ENCODE measurements at places on chromosomes 2 and 18.

DNA sequence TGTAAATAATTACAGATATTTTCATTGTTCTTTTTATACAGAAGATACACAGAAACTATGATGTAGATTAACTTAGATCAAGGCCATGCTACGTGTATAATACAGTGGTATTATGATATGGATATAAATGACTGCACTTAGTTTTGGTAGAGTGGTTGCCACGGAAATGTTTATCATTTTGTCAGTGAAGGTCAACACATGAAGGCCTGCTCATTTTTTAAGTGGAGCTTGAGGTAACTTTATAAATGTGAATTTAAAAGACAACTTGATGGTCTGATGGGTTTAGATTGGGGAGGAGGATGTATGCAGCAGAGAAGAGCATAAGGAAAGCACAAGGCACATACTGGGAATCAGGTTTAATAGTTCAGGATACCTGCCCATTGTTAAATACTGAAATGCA lies 14.4 kb upstream of the BBS5 start:
- no peak for DNase-seq

DNA sequence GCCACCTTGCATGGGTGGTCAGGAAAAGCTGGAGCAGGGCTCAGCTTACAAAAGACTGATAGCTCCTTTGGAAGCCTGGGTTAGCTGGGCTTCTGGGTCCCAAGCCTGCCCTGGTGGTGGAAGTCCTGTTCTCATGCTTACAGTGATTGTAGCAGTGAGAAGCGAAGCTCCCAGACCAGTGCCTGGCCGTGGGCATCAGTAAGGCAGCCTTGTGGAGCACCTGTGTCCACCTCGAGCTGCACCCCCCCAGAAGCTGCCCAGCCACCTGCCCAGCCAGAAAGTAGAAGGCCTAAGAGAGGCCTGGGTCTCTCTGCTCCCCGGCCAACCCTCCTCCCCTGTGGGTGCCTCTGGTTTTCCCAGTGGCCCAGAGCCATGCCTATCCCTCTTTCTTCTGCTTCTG lies 10.5 kb downstream of the GLI2 start:
- no peak for DNase-seq

- no peak for DNase-seq
Measured at GRCh38 chr2:46564811-46565241, 85.5 kb downstream of the TMEM247 start.

- DNase-seq, result no peak
Measured at GRCh38 chr2:70181363-70181956, 9.4 kb downstream of the C2orf42 start.

DNA sequence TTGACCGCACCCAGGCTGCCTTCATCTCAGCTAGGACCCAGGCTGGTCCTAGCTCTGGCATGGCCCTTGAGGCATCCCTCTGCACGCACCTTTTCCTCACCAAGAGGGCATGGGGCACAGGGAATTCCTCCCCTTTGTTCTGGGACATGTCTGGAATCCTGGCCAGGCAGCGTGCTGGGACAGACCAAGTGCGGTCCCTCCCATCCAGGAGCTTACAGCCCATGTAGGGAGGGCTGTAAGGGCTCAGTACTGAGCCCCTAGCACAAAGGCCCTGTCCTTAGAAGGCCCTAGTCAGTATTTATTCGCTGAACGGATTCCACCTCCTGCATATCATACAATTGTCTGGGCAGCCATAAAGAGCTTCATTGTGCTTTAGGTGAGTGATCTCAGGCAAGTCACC lies 3.0 kb downstream of the TMEM37 start:
- no peak for DNase-seq

GRCh38 chr2:106026271-106027190 lies 167.6 kb downstream of the UXS1 start:
- DNase-seq, result no peak

DNA sequence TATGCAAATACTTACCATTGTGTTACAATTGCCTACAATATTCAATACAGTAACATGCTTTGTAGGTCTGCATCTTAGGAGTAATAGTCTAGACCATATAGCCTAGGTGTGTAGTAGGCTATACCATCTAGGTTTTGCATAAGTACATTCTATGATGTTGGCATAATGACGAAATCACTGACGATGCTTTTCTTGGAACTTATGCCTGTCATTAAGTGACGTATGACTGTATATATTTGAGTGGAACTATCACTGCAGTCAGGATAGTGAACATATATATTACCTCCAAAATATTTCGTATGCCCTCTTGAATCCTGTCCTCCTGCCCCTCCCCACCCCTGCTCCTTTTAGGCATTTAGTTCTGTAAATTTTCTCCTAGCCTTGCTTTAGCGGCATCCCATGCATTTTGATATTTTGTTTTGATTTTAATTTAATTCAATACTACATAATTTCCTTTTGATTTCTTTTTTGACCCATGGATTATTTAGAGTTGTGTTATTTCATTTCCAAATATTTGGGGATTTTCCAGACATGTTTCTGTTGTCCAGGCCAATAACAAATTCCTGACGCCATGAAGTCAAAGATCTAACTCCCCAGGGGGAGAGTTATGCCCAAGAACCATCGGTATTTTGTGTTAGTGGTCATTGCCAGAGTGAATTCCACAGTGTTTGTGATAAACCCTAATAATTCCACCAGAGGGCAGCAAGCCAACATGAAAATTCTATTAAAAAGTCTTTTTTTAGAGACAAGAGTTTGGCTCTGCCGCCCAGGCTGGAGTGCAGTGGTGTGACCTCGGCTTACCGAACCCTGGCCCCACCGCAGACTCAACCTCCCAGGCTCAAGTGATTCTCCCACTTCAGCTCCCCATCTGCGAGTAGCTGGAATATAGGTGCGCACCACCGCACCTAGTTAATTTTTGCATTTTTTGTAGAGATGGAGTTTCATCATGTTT lies 24.2 kb upstream of the CASP8 start:
- peak; percentile 69 for DNase-seq

DNA sequence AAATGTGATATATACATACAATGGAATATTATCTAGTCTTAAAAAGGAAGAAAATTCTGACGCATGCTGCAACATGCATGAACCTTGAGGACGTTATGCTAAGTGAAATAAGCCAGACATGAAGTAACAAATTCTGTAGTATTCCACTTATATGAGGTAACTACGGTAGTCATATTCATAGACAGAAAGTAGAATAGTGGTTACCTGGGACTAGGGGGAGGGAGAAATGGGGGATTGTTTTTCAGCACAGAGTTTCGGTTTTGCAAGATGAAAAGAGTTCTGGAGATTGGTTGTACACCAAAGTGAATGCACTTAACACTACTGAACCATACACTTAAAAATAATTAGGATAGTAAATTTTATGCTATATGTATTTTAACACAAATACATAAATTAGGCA lies 215.9 kb upstream of the FBXO11 start:
- DNase-seq, result no peak

- peak; percentile 35 for DNase-seq
Measured at GRCh38 chr18:23141104-23141999, 6.1 kb downstream of the CABLES1 start.

Data from A172 (cell line).